CD4-positive, CD25-positive, alpha-beta regulatory T cell (primary cell): ENCODE measurements at places on chromosomes 7 and 10.

GRCh38 chr7:147089051-147089461, 972.5 kb downstream of the CNTNAP2 start:
- DNase-seq, result no peak

DNA sequence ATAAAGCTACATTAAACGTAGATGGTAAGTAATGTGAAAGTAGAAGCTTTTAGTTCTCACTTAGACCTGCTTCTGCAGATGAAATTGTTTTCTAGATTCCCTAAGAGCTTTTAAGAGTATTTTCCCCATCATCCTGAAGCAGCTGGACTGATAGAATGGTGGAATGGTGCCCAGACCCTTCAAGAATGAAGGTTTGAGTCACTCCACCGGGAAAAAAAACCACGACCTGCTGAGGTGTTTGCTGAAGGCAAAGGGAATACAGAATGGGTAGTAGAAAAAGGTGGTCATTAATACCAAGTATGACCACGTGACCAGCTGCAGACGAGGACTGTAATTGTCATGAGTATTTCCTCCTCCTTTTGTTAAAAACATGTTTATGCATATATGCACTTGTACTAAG, 79.2 kb upstream of the PTPRZ1 start:
- DNase-seq, result no peak

DNA sequence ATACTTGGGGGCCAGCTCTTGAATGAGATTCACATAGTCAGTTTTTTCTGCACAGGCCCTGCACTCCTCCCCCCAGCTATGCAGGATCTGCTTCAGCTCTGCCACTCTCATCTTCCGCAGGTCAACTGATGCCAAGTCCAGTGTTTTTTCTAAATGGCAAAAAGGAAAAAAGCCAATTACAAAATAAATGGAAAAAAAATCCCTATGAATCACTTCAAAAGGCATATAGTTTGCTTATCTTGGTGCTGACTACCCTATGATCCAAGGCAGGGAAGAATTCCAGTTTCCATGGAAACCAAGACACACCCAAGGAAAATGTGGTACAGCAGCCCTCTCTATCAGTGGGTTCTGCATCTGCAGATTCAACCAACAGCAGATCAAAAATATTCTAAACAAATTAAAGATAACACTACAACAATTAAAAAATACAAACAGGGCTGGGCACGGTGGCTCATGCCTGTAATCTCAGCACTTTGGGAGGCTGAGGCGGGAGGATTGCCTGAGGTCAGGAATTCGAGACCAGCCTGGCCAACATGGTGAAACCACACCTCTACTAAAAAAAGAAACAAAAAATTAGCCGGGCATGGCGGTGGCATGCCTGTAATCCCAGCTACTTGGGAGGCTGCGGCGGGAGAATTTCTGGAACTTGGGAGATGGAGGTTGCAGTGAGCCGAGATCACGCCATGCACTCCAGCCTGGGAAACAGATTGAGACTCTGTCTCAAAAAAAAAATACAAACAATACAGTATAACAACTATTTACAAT, 17.6 kb downstream of the CDNF start:
- DNase-seq, result no peak

- DNase-seq, result no peak
Observed at GRCh38 chr7:73668103-73668885, 663 bp downstream of the VPS37D start.

DNA sequence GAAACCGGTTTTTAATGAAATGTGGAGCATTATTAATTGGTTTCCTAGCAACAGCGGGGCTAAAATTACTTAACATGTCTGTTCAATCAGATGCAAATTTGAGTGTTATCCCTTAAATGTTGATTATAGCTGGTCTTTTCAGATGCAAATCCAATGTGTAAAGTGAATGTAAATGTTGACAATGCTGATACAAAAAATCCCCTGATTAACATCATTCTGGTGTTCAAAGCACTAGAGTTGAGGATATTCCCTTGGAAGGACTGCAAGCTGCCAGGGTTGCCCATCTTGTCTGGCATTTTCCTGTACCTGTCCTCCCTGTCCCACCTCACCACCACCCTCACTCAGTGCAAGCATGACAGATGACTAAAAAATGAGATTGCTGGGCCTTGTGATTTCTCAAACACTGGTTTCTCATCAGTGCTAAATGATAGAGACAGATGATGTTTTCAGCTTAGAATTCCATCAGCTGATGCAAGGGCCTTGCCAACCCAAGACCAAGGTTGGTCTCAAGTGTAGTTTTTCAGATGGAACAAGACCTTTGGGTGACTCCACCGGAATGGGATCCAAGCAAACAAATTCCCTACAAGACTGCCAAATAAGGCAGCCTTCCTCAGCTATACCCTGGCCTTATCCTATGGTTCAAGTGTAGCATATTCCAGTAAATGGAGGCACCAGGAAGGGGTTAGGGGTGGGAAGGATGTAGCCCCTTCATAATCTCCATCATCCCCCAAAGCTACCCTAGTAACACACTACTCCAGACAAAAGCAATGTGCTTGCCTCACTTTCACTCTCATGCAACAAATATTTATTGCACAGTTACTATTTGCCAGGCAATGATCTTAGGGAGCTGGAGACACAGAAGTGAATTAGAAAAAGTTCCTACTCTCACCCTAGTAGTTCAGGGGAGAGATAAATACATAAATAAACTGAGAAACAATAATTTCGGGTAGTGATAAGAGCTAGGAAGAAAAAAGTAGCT, 54.9 kb downstream of the JAZF1 start:
- no peak for DNase-seq

DNA sequence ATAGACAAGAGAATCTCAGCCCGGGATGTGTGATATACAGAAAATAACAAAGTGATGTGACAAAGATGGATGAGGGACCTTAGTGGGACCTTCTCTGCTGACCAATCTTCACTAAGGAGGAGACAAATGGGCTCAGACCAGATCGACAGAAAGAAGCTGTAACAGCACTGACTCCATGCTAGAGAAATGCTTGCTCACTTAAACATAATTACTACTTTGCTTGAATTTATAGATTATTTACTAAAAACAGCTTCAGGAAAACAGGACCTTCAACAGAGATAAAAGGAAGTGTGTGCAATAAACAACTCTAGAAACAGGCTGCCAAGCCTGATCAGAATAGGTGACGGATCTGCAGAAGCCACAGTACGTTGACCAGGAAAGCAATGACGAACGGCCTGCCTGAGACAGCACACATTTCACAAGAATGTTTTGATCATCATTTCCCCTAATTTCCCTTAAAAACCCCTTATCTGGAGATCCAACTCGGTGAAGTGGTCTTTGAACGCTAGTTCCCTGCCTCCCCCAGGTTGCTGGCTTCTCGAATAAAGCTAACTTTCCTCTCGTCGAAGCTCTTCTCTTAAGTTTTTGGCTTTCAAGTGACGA, 98.4 kb upstream of the STEAP1B start:
- no peak for DNase-seq

DNA sequence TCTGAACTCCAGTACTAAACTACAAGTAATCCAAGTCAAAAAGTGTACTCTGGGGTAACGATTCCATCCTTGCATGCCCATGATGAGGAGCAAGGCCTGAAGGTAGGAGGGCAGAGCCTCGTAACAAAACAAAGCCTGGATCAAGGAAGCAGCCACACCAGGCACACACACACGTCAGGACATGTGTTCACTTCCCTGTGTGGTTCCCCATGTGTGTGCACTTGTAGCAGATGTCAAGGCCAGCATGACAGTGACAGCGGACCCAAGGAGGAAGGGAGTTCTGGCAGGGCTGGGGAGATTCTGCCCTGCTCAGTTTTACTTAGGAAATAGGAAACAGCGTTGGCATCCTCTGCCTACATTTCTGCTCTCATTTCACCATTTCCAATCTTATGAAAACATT, 92.8 kb downstream of the ALOX5 start:
- DNase-seq, result no peak

DNA sequence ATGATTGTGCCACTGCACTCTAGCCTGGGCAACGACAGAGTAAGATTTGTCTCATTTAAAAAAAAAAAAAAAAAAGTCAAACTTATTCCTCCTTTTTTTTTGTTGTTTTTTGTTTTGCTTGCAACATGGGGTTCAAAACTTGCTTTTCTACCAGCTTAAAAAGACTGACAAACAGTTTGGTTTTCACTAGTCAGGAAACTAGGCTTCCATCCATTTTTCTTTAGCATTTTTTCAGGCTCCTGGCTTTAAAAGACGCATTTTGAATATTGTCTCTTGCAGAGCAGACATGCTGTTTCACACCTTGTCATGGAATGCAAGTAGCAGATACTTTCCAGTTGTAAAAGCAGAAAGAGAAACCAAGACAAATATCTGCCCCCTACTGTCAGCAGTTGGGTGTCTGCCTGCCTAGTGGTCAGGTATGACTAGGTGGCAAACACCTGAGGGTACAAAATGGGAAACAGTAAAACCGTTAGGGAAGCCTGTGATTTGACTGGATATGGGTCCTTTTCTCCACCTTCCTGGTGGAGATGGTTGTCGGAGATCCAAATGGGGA, 139.9 kb downstream of the CCDC71L start:
- no peak for DNase-seq

GRCh38 chr7:40015790-40016296, 65.8 kb downstream of the CDK13 start:
- DNase-seq, result no peak

GRCh38 chr10:1160561-1161314, 104.6 kb downstream of the WDR37 start:
- no peak for DNase-seq

DNA sequence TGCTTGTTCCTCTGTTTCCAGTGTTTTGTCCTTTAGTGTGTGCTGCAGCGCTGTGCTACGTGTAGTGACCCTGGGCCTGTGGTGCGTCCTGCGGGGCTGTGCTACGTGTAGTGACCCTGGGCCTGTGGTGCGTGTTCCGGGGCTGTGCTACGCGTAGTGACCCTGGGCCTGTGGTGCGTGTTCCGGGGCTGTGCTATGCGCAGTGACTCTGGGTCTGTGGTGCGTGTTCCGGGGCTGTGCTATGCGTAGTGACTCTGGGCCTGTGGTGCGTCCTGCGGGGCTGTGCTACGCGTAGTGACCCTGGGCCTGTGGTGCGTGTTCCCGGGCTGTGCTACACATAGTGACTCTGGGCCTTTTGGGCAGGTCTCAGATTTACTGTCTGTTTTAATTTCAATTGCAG, 60.1 kb downstream of the INPP5A start:
- no peak for DNase-seq

- peak; percentile 41 for DNase-seq
Observed at GRCh38 chr7:2886900-2887299, 42.8 kb upstream of the GNA12 start.

- peak; percentile 54 for DNase-seq
Observed at GRCh38 chr10:62433181-62433692, 59.1 kb downstream of the ZNF365 start.

GRCh38 chr10:69101451-69102095, 13.7 kb downstream of the SRGN start:
- no peak for DNase-seq

DNA sequence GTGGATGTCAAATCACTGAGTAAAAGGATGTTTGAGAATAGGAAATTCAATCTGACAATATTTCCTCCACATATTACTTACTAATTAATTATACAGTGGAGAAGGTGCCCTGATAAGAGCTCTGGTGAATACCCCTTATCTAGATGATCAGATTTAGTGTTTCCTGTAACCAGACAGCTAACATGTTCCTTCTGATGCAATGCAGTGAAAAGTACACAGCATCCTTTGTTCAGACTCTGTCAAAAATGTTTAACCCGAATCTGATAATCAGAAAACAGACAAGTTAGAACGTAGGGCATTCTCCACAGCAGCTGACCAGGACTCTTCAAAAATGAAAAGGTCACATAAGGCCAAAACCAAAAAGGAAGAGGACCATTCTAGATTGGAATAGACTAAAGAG, 46.2 kb downstream of the WDR11 start:
- DNase-seq, result no peak

DNA sequence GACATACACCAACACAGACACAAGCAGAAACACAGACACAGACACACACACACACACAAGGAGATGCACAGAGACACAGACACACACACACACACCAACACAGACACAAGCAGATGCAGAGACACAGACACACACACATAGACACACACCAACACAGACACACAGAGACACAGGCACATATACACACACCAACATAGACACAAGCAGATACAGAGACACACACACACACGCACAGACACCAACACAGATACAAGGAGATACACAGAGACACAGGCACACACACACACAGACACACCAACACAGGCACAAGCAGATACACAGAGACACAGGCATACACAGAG, 347.2 kb upstream of the KLF6 start:
- DNase-seq, result no peak

DNA sequence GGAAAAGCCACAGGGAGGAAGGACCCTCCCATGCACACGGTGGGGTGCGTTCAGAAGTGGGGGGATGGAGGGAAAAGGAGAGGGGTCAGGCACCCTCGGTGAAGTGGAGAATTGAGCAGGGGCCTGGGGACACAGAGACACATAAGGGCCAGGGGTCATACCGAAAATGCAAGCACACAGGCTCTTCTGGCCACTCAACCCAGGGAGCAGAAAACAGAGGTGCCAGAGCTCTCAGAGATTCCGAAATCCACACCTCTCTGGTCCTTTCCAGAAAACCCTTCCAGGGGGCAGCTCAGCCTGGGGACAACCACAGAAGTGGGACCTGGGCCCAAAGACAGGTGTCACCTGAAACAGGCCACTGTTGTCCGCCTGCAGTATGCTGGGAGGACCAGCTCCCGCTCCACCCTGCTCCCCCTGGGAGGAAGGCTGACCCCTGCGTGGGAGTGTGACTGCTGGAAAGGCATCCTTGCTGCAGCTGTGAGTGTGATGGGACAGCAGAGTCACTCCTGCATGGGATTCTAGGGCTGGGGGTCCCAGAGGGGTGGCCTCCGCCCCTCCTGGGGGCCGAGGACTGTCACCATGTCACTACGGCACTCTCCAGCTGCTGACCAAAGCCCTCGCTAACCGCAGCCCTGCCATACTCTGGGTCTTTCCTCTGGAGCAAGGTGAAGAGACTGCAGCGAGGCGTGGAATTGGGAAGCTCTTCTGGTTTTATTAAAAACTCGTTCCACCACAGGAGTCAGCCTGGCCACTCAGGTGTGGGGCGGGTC, 63.1 kb downstream of the TMEM209 start:
- DNase-seq, result no peak

- DNase-seq, result peak; percentile 21
Observed at GRCh38 chr7:92968502-92968901, 132.1 kb upstream of the CDK6 start.

- DNase-seq, result no peak
Observed at GRCh38 chr7:46366526-46366925, 445.5 kb upstream of the IGFBP3 start.

DNA sequence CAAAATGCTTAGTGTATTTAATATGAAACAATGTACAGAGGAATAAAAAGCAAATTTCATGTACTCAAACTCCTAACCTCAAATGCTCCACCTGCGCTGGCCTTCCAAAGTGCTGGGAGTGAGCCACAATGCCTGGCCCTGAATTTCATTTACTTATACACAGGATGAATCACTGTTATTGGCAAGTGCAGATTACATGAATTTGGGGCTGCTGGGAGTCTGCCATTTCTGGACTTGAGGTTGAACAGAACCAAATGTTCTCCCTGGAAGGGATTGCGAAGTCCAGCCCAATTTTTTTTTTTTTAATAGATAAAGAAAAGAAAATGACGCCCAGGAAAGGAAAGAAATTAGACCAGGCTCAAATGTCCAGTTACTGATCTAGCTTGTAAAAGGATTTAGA, 6.8 kb upstream of the CSTF2T start:
- DNase-seq, result no peak

GRCh38 chr7:100247152-100247757, 27.5 kb downstream of the PVRIG start:
- no peak for DNase-seq
